ENCODE measurements at places on chromosomes 6 and 20. TPM values are rescaled to one million over a fixed set of nuclear protein-coding genes. Genes with fewer than 3 reads are reported as not detected.

RAB32 gene
- total RNA-seq, result 148 TPM

DNA sequence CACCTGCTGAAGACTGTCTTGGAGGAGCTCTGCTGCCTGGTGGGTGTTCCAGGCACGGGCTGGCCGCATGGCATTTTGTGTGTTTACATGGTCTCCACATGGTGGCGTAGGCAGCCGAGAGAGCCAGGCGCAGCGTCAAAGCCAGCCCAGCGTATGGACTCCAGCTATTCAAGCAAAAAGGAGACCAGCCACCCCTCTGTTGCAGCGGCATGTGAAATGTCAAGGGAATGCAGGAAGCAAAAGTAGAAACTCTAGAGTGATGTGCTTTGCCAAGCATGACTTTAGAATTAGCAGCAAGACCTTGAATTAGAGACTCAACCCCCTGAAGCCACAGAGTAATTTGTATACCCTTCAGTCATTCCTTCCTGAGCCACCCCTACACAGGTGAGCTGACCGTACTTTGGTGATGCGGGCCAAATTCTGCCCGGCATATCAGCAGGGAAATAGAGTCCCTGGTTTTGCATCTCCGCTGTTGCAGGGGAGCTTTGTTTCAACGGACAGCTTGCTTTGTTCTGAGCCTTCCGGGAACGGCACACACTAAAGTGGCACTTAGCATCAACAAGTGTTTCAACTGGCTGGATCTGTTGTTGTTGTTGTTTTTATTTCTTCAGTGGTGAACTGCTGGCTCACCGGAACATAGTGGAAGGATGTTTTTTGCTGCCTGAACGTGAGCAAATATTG lies 48.5 kb downstream of the FNDC1 start:
- DNase-seq, result no peak

DNA sequence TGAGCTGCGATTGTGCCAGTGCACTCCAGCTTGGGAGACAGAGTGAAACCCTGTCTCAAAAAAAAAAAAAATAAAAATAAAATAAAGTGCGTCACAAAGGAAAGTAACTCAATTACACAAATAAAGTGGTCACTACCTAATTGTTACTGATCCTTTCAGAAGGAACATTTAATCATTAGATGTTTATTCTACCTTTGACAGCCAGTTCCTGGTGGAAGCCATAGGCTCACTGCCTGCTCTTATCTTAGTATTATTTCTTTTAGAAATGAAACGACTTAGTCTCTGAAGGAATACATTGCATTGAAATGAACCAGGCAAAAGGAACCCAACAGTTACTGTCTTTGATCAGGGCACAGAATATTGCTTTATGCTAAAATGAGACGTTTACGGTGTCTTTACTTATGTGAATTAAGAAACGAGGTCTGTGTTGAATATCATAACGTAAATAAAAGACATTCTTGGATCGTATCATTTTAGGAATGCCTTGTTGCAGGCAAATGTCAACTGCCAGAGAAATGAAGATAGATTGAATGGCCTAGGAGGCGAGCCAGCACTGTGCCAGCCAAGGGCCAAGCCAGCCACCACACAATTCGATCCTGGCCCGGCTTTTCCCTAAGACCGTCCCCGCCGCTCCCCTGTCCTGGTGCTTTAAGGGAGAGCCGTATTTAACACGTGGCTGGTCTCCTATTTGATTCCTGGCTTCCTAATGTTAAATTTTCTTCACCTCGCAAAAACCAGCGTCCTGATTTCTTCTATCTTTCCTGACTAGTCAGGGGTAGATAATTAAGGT lies 136.7 kb upstream of the GMDS start:
- no peak for DNase-seq

- no peak for DNase-seq
Observed at GRCh38 chr6:32332433-32332832, 39.3 kb downstream of the TSBP1 start.

ENPP4 gene
- total RNA-seq, result 4.9 TPM

GRCh38 chr6:1049900-1050299 lies 262.0 kb upstream of the FOXQ1 start:
- no peak for DNase-seq

- no peak for DNase-seq
Observed at GRCh38 chr6:9553002-9553401, 861.9 kb downstream of the TFAP2A start.

DNA sequence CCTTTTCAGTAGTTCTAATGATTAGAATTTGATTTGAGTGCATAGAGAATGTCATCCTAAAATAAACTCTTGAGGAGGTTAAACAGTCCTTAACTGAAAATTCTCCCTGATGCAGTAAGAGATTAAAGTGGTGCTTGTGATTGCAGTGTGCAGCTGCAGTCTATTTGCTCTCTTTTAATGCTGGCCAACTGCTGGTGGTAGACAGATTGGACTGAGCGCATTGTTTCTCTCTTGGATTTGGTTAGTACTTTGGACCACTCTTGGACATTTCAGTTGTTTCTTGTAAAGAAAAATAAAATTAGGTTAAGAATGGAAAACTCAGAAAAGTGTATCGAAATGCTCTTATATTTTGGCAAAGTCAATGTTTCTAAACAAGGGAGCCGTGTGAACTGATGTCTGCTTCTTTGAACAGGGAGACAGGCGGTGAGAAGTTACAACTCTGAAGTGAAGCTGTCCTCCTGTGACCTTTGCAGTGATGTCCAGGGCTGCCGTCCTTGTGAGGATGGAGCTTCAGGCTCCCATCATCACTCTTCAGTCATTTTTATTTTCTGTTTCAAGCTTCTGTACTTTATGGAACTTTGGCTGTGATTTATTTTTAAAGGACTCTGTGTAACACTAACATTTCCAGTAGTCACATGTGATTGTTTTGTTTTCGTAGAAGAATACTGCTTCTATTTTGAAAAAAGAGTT lies 127.2 kb downstream of the CD109 start:
- no peak for DNase-seq

CASP8AP2 gene
- 6.6 TPM for total RNA-seq

GRCh38 chr6:159463119-159463829 lies 229.8 kb downstream of the SOD2 start:
- no peak for DNase-seq

DNA sequence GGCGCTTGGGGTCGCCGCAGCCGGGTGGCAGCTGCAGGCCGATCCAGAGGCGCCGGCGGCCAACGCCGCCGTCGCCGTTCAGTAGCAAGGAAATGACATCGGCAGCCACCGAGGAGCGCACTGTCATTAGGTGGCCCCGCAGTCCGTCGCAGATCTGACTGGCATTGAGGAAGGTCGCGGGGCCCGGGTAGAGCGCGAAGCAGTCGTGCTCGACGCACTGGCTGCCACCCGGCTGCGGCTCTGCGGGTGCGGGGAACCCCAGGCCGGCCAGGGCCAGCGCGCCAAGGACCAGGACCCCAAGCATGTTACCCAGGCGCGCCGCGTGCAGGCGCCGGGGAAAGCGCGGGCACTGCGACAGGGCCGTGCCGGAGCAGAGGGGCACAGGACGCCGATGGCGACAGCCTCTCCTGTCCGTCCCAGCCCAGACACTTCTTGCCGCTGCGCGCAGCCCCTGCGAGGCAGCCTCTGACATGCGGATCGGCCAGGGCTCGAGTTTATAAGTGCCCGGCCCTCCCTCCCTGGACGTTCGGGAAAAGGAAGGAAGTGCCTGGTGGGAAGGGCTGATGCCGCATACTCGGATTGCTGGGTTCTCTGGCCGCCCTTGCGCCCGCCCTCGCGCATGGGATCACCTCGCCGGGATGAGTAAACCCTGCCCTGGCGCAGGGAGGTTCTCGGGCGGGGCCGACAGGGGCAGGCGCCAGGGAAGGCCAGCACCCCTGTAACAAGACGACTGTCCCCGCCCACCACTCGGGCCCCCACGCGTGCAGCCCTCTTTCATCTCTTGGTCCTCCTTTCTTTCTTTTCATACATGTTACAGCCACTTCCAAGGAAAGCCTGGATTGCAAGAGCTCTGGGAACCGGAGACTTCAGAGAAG lies at the start of gene THBD:
Gene THBD, minus strand, starts transcription at position 472 of the 875 bp plus-strand sequence. Its CDS starts 168 bp downstream, at position 304.
- DNase-seq, result no peak

BTN1A1 gene
- not detected for total RNA-seq

ACTL10 gene
- 4.0 TPM for total RNA-seq

GRCh38 chr20:48025051-48025515 lies 239.8 kb upstream of the SULF2 start:
- DNase-seq, result no peak

DNA sequence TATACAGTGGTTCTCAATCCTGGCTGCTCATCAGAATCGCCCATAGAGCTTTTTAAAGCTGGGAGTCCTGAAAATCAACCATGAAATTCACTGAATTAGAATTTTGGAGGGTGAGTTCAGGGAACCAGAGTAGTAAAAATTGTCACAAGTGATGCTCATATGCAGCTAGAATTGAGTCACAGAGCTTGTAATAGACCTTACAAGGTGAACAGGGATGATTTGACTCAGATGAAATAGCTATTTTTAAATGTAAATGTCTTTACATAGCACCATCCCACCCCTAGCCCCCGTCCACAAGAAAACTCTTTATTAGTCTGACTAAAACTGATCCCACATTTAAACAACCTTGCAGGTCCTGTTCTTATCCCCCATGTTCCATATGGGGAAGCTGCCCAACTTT lies 531.7 kb downstream of the LMBRD1 start:
- DNase-seq, result no peak

DNA sequence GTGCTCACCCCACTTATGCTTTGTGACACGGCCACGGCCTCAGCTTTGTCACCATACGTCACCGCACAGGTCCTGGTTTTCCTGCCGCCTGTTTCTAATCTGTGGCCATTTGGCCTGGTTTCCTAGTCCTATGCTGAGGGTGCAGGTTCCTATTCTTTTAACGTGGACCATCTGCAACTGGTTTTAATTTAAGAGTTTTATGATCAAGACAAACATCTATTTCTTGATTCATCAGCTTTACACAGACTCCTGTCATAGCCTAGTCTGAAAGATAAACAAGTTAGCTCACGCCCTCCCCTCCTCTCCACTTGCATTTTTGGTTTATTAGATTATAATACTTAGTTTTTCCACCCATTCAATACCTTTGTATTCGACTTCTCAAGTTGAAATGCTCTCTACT lies 97.5 kb upstream of the RPS6KA2 start:
- DNase-seq, result no peak

- DNase-seq, result no peak
Observed at GRCh38 chr20:57130160-57130772, 136.2 kb downstream of the BMP7 start.

DNA sequence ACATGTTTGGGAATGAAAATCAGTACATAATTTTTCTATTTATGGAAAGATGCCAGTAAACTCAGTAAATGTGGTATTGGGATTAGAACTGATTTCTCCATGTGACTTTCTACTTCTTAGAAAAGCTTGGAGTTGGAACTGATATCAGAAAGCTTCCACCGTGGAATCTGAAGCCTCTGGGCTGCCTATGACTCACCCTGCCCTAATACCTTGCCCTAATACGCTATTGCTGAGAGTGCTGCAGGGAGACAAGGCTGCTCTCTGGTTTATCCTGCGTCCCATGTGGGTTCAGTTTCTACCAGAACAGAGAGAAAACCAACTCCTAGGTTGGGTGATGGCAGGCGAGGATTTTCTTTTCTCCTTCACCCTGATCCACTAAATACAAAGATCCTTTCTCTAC lies 3.3 kb upstream of the STMND1 start:
- no peak for DNase-seq

- DNase-seq, result no peak
Observed at GRCh38 chr20:37406010-37406998, 60.4 kb downstream of the SRC start.

GRCh38 chr20:18048176-18048575 lies 9.5 kb downstream of the OVOL2 start:
- no peak for DNase-seq

GRCh38 chr20:34369265-34369664 lies 6.2 kb downstream of the ITCH start:
- no peak for DNase-seq

DNA sequence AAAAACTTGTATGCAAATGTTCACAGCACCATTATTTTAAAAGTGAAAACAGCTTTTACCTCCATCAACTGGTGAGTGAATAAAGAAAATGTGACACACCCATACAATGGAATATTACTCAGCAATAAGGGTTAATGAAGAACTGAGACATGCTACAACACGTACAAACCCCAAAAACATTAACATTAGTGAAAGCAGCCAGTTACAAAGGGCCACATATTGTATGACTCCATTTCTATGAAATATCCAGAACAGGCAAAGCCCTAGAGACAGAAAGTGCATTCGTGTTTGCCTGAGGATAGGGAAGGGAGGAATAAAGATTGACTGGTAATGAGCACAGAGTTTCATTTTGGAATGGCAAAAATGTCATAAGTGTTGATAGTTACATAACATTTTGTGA lies 21.5 kb downstream of the EPM2A start:
- no peak for DNase-seq

GRCh38 chr6:130780122-130780521 lies 47.1 kb upstream of the SMLR1 start:
- DNase-seq, result no peak

GRCh38 chr6:134114918-134115714 lies 62.7 kb upstream of the SLC2A12 start:
- no peak for DNase-seq

OR2J2 gene
- total RNA-seq, result not detected

LCA5 gene
- 3.3 TPM for total RNA-seq

DNA sequence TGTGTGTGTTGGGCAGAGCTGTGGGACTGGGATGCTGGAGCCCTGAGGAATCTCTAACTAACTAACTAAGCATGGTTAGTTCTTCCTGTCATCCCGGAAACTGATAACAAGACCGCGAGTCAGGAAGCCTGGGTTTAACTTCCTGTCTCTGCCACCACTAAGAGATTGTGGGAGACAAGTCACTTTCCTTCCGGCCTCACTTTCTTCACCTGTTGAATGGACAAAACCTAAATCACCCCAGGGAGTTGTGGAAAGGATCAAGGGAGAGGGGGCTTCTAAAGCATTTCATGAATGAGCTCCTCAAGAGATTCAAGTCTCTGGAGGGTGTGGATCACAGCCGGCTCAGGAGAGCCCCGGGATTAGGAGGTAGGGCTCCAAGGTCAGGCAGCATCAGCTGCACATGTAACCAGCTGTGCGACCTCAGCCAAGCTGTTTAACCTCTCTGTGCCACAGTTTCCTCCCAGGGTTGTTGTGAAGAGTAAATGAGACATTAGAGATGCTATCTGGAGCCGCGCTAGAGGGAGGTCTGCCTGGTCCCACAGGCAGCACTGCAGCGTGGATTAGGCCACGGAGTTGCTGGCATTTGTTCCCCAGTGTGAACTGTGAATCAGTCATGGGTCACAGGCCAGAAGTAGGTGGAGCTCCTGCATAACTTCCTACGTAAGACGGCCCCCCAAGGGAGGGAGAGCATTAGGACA lies 105.1 kb downstream of the TOX2 start:
- no peak for DNase-seq

DNA sequence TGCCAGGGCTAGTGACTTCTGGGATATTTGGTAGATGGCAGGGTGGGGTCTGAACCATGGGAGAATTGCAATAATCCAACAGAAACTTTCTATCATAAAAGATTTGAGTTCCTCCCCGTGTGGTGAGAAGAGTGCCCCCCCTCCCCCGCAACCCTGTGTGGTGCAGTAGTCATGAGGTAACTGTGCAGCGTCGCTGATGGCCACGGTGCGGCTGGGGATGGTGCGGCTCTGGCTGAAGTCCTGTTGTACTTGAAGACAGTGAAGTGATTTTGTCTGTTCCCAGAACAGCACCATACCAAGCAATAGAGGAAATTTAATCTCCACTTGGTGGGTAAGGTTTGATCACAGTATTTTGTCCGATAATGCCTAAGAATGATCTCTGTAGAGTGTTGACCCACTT lies 654.8 kb upstream of the POU3F2 start:
- DNase-seq, result no peak

- DNase-seq, result no peak
Observed at GRCh38 chr6:41781366-41781730, 766 bp downstream of the PRICKLE4 start.

LY6G6C gene
- total RNA-seq, result not detected

GRCh38 chr6:30361661-30362060 lies 16.7 kb downstream of the RPP21 start:
- DNase-seq, result no peak

AIG1 gene
- total RNA-seq, result 27.1 TPM

ARHGAP18 gene
- 46.6 TPM for total RNA-seq

CCN2 gene
- 551 TPM for total RNA-seq
